ENCODE measurements at places on chromosomes 16 and 17.
A peak's percentile ranks its signal among the peaks of the same experiment; 100 is the strongest.

GRCh38 chr17:55177159-55177854, 87.5 kb upstream of the HLF start:
- DNase-seq = no peak

- DNase-seq = peak; percentile 91
Observed at GRCh38 chr16:67393111-67393787, at the start of gene TPPP3. TPPP3 (minus strand) TSS chr16:67393498; CDS start chr16:67391111, 2,387 bp downstream.

- DNase-seq = no peak
Observed at GRCh38 chr16:3767333-3767986, 50.1 kb upstream of the TRAP1 start.

DNA sequence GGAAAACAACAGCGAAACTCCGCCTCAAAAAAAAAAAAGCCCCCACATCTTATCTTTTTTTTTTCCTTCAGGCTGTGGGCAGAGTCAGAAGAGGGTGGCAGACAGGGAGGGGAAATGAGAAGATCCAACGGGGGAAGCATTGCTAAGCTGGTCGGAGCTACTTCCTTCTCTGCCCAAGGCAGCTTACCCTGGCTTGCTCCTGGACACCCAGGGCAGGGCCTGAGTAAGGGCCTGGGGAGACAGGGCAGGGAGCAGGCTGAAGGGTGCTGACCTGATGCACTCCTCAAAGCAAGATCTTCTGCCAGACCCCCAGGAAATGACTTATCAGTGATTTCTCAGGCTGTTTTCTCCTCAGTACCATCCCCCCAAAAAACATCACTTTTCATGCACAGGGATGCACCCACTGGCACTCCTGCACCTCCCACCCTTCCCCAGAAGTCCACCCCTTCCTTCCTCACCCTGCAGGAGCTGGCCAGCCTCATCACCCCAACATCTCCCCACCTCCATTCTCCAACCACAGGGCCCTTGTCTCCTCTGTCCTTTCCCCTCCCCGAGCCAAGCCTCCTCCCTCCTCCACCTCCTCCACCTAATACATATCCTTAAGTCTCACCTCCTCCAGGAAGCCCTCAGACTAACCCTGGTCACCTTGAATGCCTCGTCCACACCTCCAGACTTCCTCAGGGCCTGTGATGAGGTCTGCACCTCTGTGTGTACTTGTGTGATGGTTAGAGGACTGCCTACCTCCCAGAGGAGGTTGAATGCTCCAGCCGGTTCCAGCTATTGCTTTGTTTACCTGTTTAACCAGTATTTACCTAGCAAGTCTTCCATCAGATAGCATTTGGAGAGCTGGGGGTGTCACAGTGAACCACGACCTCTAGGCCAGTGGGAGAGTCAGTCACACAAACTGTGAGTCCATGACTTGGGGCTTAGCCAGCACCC, 1.2 kb upstream of the HBA1 start:
- DNase-seq = no peak

DNA sequence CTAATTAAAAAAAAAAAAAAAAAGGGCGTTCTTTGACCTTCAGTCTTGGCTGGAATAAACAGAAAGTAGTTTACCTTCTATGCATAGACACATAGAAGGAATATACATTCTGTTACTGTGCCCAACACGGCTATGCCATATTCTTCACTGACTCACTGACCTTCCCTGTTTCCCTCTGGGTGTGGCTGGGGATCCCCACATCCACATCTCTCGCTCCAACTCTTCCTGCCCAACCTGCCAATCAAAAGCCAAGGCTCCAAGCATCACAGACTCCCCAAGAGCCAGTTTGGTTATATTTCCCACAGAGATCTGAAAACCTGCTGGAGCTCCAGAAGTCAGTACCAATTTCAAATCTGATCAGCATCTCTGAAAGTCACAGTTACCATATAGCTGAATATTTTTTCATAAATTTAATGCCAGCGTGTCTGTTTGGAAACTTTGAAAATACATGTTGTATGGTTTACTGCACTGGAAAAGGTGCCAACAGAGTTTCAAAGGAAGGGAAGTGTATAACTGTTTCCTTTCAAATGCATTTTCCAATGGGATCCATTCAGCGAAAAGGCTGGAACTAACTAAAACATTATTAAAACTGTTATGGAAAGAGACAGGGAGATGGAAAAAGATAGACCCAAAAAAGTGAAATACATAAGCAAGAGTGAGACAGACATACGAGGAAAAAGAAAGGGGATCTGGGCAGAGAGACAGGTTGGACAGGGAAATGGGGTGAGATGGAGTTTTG, 91.8 kb downstream of the SMG6 start:
- no peak for DNase-seq

DNA sequence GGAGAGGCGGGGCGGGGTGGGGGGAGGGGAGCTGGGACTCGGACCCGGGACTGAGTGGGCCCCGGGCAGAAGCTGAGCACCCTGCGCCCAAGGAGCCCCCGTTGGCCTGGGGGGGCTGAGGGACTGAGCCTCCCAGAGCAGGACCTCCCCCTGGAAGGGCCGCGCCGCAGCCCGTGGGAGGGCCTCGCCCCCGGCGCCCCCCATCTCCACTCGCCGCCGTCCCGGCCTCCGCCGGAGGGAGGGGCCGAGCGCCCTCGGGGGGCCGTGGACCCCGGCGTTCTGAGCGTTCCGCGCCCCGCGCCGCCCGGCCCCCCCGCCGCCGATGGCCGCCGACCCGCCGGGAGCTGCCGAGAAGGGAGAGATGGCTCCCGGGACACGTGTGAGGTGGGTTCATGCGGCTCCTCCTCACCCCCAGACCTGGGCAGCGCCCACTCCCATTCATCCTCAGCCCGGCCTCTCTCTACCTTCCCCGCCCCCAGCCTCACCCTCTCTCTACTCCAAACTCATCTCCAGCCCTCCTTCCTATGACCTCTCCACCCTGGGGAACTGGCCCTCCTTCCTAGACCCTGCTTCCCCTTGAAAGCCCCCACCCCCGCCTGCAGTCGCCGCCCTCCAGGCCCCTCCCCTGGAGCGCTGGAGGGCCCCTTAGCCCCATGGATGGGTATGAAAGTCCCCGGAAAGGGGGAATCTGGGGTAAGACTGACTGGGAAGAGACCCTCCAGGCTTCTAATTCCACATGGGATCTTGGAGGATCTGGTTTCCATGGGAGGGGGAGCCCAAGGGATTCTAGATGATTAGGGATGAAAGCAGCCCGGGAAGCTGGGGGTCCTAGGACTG, 922 bp downstream of the FBXL19 start:
- no peak for DNase-seq

- no peak for DNase-seq
Observed at GRCh38 chr16:75462806-75463205, 1.7 kb downstream of the TMEM170A start.

GRCh38 chr16:80518436-80518835, 22.4 kb upstream of the DYNLRB2 start:
- no peak for DNase-seq

DNA sequence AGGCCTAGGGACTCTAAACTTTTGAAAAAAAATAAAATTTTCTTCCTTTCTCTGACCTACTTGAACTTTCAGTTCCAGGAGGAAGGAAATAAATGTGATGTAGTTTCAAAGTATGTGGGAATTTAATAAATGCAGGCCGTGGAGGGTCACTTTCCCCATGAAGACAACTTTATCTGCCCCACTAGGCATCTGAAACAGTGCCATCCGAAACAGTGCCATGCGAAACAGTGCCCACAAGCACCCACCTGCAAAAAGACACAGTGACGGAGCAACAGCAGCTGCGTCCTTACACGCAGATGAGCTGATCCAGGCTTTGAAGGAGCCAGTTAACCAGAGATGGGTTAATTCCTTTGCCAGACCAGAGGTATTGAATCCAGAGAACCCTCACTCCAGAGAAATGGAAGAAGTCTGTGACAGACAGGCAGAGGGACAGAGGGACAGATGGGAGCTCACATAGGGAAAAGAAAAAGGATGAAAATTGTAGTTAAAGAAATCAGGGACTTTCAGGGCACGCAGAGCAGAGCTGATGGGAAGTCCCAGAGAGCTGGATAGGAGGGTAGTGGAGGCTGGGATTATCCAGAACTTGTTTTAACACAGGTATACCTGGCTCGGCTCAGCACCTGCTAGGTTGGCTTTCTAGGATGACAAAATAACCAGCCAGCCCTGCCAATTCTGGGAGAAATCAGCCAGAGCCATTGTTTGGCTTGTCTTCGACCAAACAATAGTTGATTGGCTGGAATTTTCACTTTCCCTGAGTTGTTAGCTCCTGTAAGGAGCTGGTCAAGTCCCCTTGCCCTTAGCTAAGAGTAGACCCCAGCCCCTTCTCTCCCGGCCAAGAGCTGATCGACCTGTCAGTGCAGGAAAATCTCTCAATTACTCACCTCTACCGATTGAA, 17.1 kb upstream of the HOXB13 start:
- DNase-seq = no peak

DNA sequence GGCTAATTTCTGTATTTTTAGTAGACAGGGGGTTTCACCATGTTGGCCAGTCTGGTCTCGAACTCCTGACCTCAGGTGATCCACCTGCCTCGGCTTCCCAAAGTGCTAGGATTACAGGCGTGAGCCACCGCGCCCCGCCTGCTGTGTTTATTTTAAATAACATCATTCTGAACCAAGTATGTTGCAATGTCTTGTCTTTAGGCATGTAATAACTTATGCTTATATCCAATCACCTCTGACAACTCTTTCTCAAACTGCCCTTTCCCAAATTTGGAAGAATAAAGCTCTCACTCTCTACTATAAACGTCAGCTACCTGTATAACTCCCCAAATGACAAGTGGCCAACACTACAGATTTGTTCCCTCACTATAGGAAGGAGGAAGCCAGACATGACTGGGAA, 103.1 kb upstream of the FA2H start:
- no peak for DNase-seq

DNA sequence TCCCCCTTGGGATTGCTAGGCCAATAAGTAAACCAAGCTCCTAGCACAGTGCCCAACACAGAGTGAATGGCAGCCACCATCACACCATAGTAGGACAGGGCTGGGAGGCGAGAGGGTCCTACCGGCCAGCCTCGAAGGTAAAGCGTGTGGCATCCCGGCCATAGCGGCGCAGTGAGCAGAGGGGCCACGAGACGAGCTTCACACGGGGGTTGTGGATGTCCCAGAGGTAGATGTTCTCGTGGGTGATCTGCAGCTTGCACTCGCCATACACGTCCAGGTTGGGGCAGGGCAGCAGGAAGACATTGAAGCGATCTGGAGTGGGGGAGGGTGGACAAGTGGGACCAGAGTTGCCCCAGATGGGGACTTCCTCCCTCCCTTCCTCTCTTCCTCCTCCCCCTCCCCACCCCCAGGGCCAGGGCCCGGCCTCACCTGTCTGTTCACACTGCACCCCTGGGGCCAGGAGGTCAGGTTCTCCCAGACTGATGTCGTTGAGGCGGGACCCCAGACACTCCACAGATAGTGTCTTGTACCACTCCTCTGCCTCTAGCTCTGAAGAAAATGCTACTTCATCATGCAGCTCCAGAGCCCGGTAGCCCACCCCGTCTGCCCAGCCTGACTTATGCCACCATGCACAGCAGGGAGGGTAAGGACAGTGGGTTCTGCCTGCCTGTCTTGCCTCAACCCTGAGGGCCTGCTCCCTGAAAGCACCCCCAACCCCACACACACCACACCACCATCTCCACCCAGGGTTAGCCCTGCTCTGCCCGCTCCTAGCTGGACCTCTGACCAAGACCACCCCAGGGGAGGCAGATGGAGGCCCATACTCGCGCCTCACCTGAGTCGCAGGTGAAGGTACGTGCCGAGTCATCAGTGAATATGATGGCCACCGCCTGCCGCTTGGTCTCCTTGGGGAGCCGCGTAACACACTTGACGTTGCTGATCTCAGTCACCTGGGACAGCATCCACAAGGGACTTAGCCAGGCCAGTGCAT, 11.3 kb downstream of the DOK4 start:
- DNase-seq = no peak

GRCh38 chr16:1561266-1561665, 27.8 kb downstream of the TMEM204 start:
- peak; percentile 71 for DNase-seq

GRCh38 chr17:47267354-47267828, 13.8 kb downstream of the ITGB3 start:
- DNase-seq = no peak

GRCh38 chr16:56206951-56207350, 15.7 kb downstream of the GNAO1 start:
- no peak for DNase-seq

Data from HAP-1 (cell line).